ENCODE measurements at places on chromosomes 5 and 9. TPM values are rescaled to one million over a fixed set of nuclear protein-coding genes. Genes with fewer than 3 reads are reported as not detected.

DNA sequence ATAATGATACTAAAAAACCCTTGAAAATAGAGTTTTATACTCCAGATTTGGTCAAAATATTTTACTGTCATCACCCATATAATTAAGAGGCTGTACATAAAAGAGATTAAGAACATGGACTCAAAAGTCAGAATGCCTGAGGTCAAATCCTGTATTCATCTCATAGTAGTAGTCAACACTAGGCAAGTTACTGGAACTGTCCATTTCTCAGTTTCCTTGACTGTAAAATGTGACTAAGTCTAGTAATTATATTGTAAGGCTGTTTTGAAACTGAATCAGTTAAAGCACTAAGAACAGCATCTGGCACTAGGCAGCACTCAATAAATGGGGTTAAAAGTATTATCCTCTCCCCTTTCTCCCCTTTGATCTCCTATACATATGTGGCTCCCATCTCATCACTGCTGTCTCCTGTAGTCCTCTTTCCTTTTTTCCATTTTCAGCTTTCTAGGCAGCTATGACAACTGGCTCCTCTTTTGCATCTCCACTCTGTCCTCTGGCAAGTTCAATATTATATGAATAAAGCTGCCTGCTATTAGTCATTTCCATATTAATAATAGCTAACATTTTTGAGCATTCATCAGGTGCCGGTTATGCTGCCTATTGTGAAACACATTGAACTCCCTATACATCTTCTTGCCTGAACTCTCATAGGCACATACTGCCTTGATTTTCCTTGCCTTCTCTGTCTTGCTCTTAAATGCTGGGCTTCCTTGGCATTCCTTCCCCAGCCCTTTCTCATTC is 185.8 kb upstream of the NREP start:
- H3K36me3 ChIP-seq: no peaks in the 10 kb centered on the region
- DNase-seq: no peak
- H3K4me1 ChIP-seq: no peaks in the 10 kb centered on the region
- H3K4me3 ChIP-seq: no peak overlapping the region
- H3K27ac ChIP-seq: no peak overlapping the region
- H3K27me3 ChIP-seq: no peaks in the 10 kb centered on the region

GRCh38 chr9:106717686-106718085 is 145.3 kb upstream of the ZNF462 start:
- no peaks in the 10 kb centered on the region for H3K36me3 ChIP-seq
- H3K27ac ChIP-seq: no peak overlapping the region
- no peaks in the 10 kb centered on the region for H3K27me3 ChIP-seq
- H3K4me3 ChIP-seq: no peak overlapping the region
- H3K4me1 ChIP-seq: peaks cover 32% of the 10 kb centered on the region
- DNase-seq: no peak

GRCh38 chr9:89874351-89875321 is 269.8 kb downstream of the GADD45G start:
- H3K27ac ChIP-seq: peak overlapping the region; percentile 99
- H3K4me3 ChIP-seq: no peak overlapping the region
- H3K4me1 ChIP-seq: peaks cover 64% of the 10 kb centered on the region
- DNase-seq: no peak
- H3K27me3 ChIP-seq: no peaks in the 10 kb centered on the region

DNA sequence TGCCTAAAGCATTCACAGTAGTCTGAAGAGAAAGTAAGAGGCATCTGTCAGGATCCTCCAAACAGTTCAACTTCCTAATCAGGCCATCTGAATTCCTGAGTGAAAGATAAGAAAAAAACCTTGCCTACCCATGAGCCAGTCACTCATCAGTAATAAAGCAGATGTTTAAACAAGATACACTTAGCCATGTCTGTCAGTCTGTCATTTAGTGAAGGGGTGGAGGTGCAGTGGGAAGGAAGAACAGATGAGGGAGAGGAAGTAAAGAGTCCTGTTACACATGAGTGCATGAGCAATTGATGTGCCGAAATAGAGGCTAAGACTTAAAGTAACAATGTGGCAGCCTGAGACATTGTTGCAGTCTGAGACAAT is 29.9 kb upstream of the DMRTA1 start:
- no peaks in the 10 kb centered on the region for H3K27me3 ChIP-seq
- no peaks in the 10 kb centered on the region for H3K4me1 ChIP-seq
- DNase-seq: no peak
- H3K27ac ChIP-seq: no peak overlapping the region
- no peak overlapping the region for H3K4me3 ChIP-seq

Gene FOXD4L6
- not detected for total RNA-seq

Data from heart left ventricle (tissue), 16 donors.